RWPE2 (cell line): ENCODE measurements at places on chromosomes 5 and 9.

DNA sequence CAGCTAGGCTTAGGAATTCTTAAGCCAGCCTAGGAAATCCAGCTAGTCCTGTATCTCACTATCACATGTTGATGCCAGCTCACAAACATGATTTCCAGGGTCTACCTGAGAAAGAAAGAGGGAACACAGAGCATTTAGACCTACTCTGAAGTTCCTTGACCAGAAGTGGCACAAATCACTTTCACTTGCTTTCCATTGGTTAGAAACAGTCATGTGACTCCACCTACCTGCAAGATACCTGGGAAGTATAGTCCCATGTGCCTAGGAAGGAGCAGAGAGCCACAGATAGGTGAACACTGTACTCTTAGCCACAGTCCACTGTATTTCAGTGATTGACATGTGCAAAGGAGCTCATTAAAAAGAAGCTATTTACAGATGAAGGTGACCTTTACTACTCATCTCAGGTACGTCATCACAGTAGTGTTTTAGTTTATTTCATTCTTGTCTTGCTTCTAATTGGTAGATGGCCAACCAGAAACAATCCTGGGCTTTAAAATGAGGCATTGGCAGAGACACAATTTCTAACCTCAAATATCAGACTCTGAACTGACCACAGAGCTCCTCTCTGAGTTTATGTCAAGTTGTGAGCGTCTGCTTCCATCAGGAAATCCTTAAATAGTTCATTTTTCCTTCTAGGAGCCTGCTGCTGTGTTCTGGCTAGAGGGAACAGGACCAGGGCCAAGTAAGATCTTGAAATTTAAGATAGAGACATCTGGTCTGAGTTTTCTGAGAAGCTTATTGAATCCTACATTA is 340.7 kb downstream of the TLE4 start:
- peaks cover 4% of the 10 kb centered on the region for H3K27me3 ChIP-seq
- no peak overlapping the region for H3K27ac ChIP-seq
- no peaks in the 10 kb centered on the region for H3K4me1 ChIP-seq

GRCh38 chr5:79727451-79728355 is 38.1 kb downstream of the CMYA5 start:
- H3K27ac ChIP-seq, result no peak overlapping the region
- peaks cover 4% of the 10 kb centered on the region for H3K27me3 ChIP-seq
- DNase-seq, result no peak
- no peaks in the 10 kb centered on the region for H3K36me3 ChIP-seq

DNA sequence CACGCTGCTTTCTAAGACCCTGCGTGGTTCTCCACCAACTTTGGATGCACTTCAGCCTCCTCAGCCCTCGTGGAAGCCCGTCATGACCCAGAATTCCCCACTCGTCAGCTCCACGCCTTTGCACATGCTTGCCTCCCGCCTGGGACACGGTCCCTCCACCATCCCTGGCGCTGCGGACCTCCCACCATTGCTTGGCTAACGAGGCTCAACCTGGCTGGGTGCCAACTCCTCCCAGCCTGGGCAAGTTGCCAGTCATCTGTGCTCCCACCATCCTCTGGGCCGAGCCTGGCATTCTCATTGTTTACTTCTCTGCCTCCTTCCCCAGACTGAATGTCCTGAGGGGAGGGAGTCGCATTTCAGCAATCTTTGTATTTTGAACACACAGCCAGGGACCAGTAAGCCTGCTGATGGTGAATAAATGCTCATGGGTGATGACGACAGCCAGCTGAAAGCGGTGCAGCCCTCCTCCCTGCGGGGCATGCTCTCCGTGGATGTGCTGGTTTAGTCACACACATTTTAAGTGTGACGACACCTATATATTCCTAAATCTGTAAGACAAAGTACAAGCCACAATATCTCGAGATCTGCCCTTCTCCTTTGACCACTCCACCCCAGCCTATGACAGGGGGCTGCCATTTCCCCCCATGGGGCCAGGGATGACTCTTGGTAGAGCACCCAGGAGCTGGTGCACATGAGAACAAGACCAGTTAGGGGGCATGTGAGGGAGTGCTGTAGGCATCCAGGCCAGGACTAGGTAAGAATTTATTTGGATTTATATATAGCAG is 37.6 kb downstream of the ANKRD33B start:
- H3K4me1 ChIP-seq, result peaks cover 29% of the 10 kb centered on the region
- DNase-seq, result peak; percentile 93
- no peaks in the 10 kb centered on the region for H3K36me3 ChIP-seq
- peak overlapping the region; percentile 61 for H3K27ac ChIP-seq

DNA sequence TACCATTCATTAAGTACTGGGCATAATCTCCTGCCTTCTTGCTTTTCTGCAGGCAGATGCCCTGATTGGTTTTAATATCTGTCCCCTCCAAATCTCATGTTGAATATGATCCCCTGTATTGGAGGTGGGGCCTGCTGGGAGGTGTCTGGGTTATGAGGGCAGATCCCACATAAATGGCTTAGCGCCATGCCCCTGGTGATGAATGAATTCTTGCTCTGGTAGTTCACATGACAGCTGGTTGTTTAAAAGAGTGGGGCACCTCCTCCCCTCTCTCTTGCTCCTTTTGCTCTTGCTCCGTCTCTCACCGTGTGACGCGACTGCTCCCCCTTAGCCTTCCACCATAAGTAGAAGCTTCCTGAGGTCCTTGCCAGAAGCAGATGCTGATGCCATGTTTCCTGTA is 564.0 kb upstream of the BRINP1 start:
- no peak for DNase-seq
- no peaks in the 10 kb centered on the region for H3K4me1 ChIP-seq
- H3K4me3 ChIP-seq, result no peak overlapping the region
- H3K27me3 ChIP-seq, result no peaks in the 10 kb centered on the region

DNA sequence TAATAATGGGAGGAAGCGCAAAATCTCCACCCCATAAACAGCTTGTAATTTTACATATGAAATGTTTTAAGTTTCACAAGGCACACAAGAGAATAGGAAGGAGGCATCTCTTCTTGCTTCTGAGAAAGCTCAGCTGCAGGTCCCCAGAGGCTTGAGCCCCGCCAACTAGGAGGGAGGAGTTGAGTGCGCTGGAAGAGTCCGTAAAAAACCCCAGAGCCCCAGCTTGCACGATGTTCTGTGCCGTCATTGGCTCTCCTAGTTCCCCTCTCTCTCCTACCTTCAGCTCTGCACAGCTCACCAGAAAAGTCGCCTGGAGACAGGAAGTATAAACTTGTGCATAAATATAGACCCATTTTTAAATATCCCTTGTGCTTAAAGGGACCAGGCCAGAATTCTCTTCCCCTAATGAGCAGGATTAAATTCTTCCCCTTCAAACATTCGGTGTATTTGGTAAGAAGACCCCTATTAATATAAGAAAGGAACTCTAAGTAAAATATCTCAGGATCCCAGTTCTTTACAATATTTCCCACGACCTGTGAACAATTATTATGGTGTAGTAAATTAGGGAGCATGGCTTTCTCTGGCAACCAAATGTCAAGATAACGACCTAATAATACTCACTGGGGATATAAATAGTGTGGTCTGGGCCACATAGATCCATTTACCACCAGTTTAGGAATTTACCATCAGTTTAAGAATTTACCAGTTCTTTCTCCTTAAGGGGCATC is 13.7 kb downstream of the GLRX start:
- no peaks in the 10 kb centered on the region for H3K4me1 ChIP-seq
- no peaks in the 10 kb centered on the region for H3K27me3 ChIP-seq
- DNase-seq, result no peak

DNA sequence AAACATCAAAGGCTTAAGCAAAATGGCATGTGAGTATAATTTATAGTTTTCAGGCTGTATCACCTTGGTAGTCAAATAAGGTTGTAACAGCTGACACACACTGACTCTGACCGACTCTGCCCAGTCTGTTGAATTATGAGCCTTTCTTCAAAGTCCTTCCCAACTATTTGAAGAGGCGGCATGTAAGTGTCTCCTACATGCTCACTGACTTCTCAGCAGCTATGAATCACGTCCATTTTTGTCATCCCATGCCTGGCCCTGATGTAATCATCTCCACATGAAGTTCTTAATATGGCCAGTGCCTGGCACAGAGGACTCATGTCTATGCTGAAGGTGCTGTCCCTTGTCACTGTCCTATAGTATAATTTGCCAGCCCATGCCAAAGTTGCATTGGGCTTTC is 5.1 kb upstream of the PTBP3 start:
- no peaks in the 10 kb centered on the region for H3K36me3 ChIP-seq
- peaks cover 16% of the 10 kb centered on the region for H3K4me1 ChIP-seq
- no peak overlapping the region for H3K27ac ChIP-seq
- no peak overlapping the region for H3K4me3 ChIP-seq
- no peaks in the 10 kb centered on the region for H3K27me3 ChIP-seq
